ENCODE measurements at places on chromosomes 16 and 17. TPM values are rescaled to one million over a fixed set of nuclear protein-coding genes. Genes with fewer than 3 reads are reported as not detected.

GRCh38 chr16:80362816-80363215, 178.0 kb upstream of the DYNLRB2 start:
- DNase-seq, result no peak
- no peak overlapping the region for H3K4me3 ChIP-seq
- H3K27ac ChIP-seq, result no peak overlapping the region
- no peaks in the 10 kb centered on the region for H3K36me3 ChIP-seq
- H3K27me3 ChIP-seq, result peaks cover 9% of the 10 kb centered on the region

GRCh38 chr17:50209472-50210239, 8.2 kb upstream of the COL1A1 start:
- DNase-seq, result no peak
- no peak overlapping the region for H3K4me3 ChIP-seq
- H3K4me1 ChIP-seq, result peaks cover 19% of the 10 kb centered on the region
- no peak overlapping the region for H3K27ac ChIP-seq
- peaks cover 31% of the 10 kb centered on the region for H3K27me3 ChIP-seq

Gene MT4
- not detected for total RNA-seq

Gene KRT40
- total RNA-seq, result not detected

Gene TMC7
- not detected for total RNA-seq
